SK-N-SH (cell line): ENCODE measurements at places on chromosomes 6 and 20.

DNA sequence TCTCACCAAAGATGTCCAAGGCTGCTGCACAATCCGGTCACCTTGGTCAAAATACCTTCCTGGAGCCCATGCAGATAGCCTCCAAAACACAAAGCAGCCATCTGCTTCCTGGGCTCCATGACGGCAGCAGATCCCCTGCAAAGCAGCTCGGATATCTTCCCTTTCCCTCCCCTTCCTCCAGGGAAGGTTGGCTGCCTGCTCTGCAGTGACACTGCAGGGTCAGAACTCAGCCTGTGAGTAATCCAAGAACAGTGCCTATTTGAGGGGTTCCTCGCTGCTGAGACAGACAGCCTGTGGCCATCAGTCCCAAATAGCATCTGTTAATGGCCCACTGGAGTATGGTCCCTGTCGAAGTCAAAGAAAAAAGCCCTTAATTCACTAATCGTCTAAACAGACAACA, 270.8 kb downstream of the PREX1 start:
- DNase-seq = peak; percentile 57

DNA sequence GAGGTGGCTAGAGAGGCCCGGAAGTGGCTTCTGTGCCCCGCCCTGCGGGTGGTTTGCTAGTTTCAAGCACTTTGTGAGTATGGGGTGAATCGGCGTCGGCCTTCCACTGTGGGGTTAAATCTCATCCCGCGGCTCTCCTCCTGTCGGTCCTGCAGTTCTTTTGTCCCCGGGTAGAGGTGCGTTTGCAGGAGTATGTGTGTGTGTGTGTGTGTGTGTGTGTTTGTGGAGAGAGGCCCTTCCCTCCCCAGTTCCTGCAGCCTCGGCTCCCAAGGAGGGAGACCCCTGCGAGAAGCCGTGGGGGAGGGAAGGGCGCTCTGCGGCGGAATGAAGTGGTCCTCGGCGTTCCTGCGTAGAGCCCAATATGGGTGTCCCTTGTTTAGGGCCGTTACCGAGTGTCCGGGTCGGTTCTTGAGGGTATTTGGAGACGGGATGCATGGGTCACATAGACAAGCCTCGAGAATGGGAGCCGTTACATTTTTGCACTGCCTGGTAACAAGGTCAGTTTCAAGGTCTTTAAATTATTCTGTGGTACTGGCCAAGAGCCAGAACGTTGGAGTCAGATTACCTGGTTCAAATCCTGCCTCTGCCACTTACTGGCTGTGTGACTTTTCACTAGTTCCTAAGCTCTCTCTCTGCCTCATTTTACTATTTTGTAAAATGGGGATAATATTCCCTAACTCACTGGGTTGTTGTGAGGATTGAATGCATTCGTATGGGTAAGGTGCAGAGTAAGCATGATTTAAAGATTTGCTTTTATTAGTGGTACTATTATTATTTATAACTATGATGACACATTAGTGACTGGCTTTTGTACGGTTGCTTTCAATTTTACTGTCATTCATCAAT, at the start of gene ZKSCAN3:
Gene ZKSCAN3 (plus strand): TSS at position 56 of the 846 bp plus-strand sequence. CDS start 9,640 bp downstream, outside the sequence.
- peak; percentile 79 for DNase-seq

DNA sequence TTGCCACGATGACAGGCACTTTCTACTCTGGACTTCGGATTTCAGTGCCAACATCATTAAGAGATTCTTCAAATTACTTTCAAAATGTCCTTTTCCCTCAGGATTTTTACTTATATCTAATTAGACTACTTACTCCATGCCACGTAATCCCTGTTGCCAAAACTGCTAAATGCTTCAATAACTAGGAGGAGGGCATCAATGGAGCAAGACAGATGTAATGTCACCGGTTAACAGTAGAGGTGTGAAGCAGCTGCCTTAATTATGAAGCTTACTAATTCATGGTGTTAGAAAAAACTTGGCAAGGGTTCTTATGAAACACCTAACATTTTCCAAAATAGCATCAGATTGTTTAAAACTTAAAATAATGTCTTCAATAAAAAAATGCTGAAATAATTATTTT, 111.2 kb upstream of the SIM1 start:
- DNase-seq = no peak

GRCh38 chr6:4256969-4257368, 121.6 kb upstream of the ECI2 start:
- no peak for DNase-seq

- no peak for DNase-seq
These were observed 43.2 kb upstream of the AKAP12 start for GRCh38 chr6:151196555-151196954.
